ENCODE measurements at places on chromosomes 4 and X. TPM values are rescaled to one million over a fixed set of nuclear protein-coding genes. Genes with fewer than 3 reads are reported as not detected.
A peak's percentile ranks its signal among the peaks of the same experiment; 100 is the strongest.

DNA sequence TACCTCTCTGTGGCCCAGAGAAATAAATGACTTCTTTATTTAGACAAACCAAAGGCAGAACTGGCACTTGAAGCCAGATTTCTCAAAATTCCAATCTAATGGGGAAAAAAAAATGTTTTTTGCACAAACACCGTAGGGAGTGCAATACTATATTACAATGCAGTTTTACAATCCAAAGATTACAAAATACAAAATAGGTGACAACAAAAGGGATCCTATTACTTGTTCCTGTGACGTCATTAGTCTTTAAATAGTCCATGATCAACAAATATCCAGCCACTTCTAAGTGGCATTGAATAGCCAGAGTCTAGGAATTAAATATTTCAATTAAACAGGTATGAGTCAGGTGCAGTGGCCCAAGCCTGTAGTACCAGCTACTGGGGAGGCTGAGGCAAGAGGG is 3.0 kb upstream of the APBB2 start:
- DNase-seq: no peak
- no peak overlapping the region for H3K4me3 ChIP-seq
- no peaks in the 10 kb centered on the region for H3K36me3 ChIP-seq
- no peaks in the 10 kb centered on the region for H3K27me3 ChIP-seq
- H3K27ac ChIP-seq: no peak overlapping the region
- H3K4me1 ChIP-seq: no peaks in the 10 kb centered on the region

DNA sequence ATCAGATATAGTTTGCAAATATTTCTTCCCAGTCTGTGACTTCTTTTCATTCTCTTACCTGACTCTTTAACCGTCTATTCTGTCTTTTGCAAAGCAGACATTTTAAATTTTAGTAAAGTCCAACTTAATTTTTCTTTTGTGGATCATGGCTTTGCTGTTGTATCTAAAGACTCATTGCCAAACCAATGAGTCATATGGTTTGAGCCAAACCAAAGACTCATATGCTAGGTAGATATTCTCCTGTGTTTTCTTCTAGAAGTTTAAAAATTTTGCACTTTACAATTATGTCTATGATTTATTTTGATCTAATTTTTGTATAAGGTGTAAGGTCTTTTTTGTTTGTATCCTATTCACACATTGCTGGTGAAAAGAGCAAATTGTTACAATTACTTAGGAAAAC is 446.8 kb downstream of the ANKRD50 start:
- H3K4me3 ChIP-seq: no peak overlapping the region
- H3K27me3 ChIP-seq: no peaks in the 10 kb centered on the region

DNA sequence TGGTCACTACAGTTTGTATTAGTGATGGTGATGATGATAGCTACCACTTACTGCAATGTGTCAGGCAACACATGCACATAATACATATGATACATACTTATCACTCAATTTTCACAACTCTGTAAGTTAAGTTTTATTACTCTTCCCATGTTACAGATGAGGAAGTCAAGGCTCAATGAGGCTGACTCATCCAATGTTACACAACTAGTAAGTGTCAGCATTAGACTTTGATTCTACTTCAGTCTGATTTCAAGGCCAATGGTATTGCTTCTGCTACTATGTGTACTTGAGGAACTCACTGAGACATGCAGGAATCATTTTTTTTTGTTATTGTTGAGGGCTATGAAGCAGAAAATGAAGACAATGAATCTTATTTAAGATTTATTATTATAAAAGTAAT is 96.4 kb upstream of the TRPC5OS start:
- no peaks in the 10 kb centered on the region for H3K36me3 ChIP-seq
- no peak overlapping the region for H3K27ac ChIP-seq
- H3K27me3 ChIP-seq: no peaks in the 10 kb centered on the region
- DNase-seq: no peak
- H3K4me3 ChIP-seq: no peak overlapping the region

DNA sequence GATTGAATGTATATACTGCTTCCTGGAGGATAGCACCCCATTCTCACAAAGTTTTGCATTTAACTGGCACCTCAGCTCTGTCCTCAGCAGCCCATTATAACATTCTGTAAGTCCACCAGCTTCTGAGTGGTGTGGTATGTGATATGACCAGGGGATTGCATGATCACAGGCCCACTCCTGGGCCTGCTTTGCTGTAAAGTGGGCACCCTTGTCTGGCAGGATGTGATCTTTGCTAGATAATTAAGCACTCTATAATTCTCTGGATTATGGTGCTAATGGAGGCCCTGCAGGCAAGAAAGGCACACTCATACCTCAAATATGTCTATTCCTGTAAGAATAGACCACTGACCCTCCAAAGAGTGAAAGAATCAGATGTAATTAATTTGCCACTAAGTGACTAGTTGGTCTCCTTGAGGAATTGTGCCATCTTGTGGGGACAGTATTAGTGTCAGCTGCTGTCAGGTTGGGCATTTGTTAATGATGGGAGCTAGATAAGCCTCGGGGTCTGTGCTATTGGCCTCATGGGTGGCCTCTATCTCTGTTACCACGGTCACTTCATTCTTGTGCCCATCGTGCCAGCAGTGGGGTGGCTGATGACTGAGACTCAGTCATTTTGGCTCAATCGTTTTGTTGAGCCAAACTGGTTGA is 2.2 kb upstream of the CFI start:
- H3K36me3 ChIP-seq: no peaks in the 10 kb centered on the region
- no peak for DNase-seq
- H3K27ac ChIP-seq: no peak overlapping the region
- H3K4me1 ChIP-seq: no peaks in the 10 kb centered on the region
- H3K4me3 ChIP-seq: no peak overlapping the region

DNA sequence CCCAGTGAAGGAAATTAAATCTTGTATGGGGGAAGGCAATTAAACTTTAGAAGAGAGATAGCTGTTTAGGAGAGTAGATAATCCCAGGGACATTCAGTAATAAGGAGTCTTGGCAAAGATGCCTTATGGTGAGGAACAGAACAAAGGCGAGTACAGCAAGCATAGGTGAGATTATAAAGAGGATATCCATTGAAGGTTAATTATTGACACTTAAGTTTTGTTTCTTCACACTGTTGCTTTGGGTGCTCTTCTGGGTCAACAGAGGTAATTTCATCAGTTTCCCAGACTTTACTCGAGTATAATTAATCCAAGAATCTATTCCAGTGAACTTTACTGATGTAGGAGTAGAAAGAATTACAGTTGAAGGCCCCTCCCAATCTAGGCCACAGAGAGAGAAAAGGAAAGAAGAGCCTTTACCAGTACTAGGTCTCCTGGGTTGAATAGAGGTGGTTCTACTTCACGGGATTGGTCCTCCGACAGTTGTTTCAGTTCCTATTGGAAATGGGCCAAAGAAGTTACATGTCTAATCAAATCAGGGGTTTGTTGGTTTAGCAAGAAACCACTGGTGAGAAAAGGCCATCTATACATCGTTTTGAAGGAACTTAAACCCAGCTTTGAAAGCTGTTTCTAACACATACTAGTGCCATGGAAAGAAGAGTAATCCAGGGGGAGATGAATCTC is 27.2 kb downstream of the EPGN start:
- no peak overlapping the region for H3K4me3 ChIP-seq
- no peak for DNase-seq
- H3K36me3 ChIP-seq: no peaks in the 10 kb centered on the region
- no peak overlapping the region for H3K27ac ChIP-seq

DNA sequence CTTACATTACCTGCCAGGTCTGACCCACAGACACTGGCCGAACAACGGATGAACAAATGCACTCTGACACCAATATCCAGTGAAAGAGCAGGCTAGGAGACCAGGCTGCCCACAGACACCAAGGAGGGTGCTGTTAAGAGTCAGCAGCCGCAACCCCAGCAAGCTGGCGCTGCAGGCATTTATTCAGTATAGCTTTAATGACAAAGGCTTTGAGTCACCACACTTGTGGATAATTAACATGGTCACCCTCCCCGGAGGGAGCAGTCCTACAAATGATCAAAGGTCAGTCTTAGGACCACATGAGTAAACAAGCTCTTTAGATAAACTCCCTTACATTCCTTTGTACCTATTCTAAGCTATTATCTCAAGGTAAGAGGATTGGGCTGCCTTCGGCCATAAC is 368.5 kb upstream of the GRID2 start:
- no peak for DNase-seq
- H3K4me1 ChIP-seq: no peaks in the 10 kb centered on the region
- H3K27ac ChIP-seq: no peak overlapping the region
- no peaks in the 10 kb centered on the region for H3K36me3 ChIP-seq
- no peaks in the 10 kb centered on the region for H3K27me3 ChIP-seq

- no peaks in the 10 kb centered on the region for H3K36me3 ChIP-seq
- no peak overlapping the region for H3K27ac ChIP-seq
- H3K4me1 ChIP-seq: no peaks in the 10 kb centered on the region
- H3K27me3 ChIP-seq: no peaks in the 10 kb centered on the region
Measured at GRCh38 chr4:176357359-176358082, 37.8 kb downstream of the SPCS3 start.

- H3K4me1 ChIP-seq: no peaks in the 10 kb centered on the region
- no peak overlapping the region for H3K4me3 ChIP-seq
- no peaks in the 10 kb centered on the region for H3K36me3 ChIP-seq
- H3K27ac ChIP-seq: no peak overlapping the region
- no peaks in the 10 kb centered on the region for H3K27me3 ChIP-seq
- no peak for DNase-seq
Measured at GRCh38 chr4:1640190-1640589, 43.9 kb downstream of the FAM53A start.

DNA sequence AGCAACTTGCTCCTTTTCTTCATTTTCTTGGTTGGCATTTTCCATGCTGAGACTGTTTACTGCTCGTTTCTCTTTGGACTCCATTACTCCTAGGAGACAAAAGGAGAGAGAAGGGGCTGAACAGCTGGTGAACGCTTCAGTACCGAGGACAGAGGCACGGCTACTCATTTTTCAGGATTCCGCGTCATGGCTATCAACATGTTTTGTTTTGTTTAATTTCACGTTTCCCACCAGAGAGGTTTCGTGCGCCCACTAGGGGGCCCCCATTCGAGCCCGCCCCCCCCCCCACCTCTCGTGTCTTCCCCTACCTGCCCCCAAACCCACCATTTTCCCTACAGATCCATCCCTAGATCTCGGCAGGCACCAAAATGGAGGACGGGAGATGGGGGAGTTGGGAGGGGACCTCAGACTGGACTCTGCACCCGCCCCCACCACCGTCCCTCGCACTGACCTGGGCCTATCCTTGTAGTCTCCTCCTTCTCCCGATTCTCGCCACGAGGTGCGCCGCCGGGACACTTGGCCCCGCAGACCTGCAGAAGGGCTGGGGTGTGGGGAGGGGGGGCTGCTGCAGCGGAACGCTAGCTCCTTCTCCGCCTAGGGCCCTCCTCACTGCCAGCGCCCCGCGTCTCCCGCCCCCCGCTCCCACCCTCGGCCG is 653 bp downstream of the BEX1 start:
- peak overlapping the region; percentile 33 for H3K4me3 ChIP-seq
- H3K36me3 ChIP-seq: no peaks in the 10 kb centered on the region
- H3K4me1 ChIP-seq: no peaks in the 10 kb centered on the region
- H3K27ac ChIP-seq: no peak overlapping the region
- DNase-seq: peak; percentile 31

- H3K27ac ChIP-seq: no peak overlapping the region
- H3K27me3 ChIP-seq: no peaks in the 10 kb centered on the region
- no peak for DNase-seq
- H3K4me1 ChIP-seq: no peaks in the 10 kb centered on the region
- no peak overlapping the region for H3K4me3 ChIP-seq
- no peaks in the 10 kb centered on the region for H3K36me3 ChIP-seq
Measured at GRCh38 chr4:116942315-116942714, 143.1 kb downstream of the TRAM1L1 start.

DNA sequence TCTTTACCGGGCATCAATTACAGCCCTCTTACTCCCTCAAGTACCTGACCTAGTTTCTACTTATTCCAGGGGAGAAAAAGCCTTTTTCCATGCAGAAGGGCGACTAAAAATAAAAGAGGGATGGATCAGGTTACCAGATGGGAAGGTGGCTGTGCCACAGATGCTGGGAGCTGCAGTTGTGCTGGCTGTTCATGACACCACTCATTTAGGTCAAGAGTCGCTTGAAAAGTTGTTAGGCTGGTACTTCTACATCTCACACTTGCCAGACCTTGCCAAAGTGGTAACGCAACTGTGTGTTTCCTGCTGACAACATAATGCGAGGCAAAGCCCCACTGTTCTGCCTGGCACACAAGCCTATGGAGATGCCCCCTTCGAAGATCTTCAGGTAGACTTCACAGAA is 148.4 kb upstream of the FGF16 start:
- no peak for DNase-seq
- no peak overlapping the region for H3K27ac ChIP-seq
- H3K27me3 ChIP-seq: no peaks in the 10 kb centered on the region
- no peaks in the 10 kb centered on the region for H3K36me3 ChIP-seq
- no peak overlapping the region for H3K4me3 ChIP-seq

DNA sequence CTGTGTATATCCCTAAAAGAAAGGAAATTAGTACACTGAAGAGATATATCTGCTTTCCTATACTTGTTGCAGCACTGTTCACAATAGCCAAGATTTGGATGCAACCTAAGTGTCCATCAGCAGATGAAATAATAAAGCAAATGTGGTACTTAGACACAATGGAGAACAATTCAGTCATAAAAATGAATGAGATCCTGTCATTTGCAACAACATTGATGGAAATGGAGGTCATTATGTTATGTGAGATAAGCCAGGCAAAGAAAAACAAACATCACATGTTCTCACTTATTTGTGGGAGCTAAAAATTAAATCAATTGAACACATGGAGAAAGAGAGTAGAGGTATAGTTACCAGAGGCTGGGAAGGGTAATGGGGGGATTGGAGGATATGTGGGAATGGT is 611.9 kb downstream of the STPG2 start:
- H3K27me3 ChIP-seq: no peaks in the 10 kb centered on the region
- no peaks in the 10 kb centered on the region for H3K36me3 ChIP-seq
- no peak for DNase-seq

GRCh38 chrX:154695911-154696675 is 42.7 kb upstream of the CTAG2 start:
- no peaks in the 10 kb centered on the region for H3K27me3 ChIP-seq
- no peak for DNase-seq
- H3K36me3 ChIP-seq: no peaks in the 10 kb centered on the region
- H3K27ac ChIP-seq: no peak overlapping the region
- no peak overlapping the region for H3K4me3 ChIP-seq

- no peaks in the 10 kb centered on the region for H3K4me1 ChIP-seq
- no peaks in the 10 kb centered on the region for H3K36me3 ChIP-seq
- DNase-seq: no peak
Measured at GRCh38 chr4:179584101-179584500, 2141.9 kb upstream of the AGA start.

Gene ARSJ
- polyA plus RNA-seq: 3.2 TPM

Gene UGT2B10
- polyA plus RNA-seq: not detected

Gene SLBP
- 30.9 TPM for polyA plus RNA-seq

Gene TLR8
- polyA plus RNA-seq: 2.1 TPM

Gene NAA11
- polyA plus RNA-seq: not detected

Gene MXRA5
- 0.70 TPM for polyA plus RNA-seq

Gene YTHDC1
- 86.6 TPM for polyA plus RNA-seq
